ENCODE measurements at places on chromosomes 7 and 10.

DNA sequence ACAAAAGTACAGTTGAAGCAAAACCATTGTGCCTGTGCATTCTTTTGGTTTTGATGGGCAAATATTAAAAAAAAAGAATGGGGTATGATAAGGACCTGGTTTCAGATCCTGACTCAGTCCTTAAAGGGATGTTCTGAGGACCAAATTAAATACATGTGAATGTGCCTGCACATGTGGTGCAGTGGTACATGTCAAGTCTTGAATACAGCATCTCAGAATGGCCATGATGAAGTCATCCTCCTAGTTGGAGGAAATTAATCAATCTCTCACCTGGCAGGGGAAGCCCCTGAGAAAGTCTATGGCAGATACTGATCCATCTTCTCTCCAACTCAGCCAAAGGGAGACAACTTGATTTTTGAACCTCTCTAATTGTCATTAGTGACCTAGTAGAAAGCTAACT lies 207.0 kb downstream of the SUGCT start:
- DNase-seq, result no peak

DNA sequence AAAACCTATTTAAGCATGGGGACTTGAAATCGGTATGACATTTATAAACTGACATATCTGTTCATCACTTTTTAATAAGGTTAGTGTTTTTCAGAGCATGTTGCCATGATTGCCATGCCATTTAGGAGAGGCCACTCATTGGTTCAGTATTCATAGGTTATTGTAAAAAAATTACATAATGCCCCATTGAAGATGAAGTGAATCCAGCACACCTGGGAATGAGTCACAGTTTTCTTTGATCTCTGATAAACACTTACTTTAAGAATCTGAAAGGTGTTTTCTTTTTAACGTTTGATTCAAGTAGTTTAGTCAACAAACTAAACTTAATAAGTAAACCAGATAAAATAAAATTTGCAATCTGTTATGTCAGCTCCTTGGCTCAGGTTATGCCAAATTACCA lies 278.3 kb downstream of the ARL4A start:
- no peak for DNase-seq

GRCh38 chr7:338295-339061 lies 48.5 kb downstream of the FOXL3 start:
- no peak for DNase-seq

GRCh38 chr10:113161066-113161465 lies 211.0 kb downstream of the TCF7L2 start:
- no peak for DNase-seq

GRCh38 chr7:74027683-74028320 lies at the start of gene ELN:
Gene ELN, plus strand, starts transcription at chr7:74028173. Its CDS starts 15 bp downstream, at chr7:74028188.
- DNase-seq, result no peak

GRCh38 chr7:17506095-17506494 lies 207.6 kb downstream of the AHR start:
- DNase-seq, result no peak

Measured in CD4-positive, alpha-beta T cell (primary cell).